Dorsolateral prefrontal cortex (tissue), 122 donors: ENCODE measurements at places on chromosomes 12 and 14. TPM values are rescaled to one million over a fixed set of nuclear protein-coding genes. Genes with fewer than 3 reads are reported as not detected.

Gene KRT7
- total RNA-seq: 1.4 TPM

Gene SPIC
- total RNA-seq: not detected

Gene ACSM4
- not detected for total RNA-seq

Gene PPM1H
- 46.7 TPM for total RNA-seq

Gene TESPA1
- total RNA-seq: 72.8 TPM

Gene BEGAIN
- 46.3 TPM for total RNA-seq

Gene PROX2
- total RNA-seq: not detected

Gene HRK
- total RNA-seq: 14.5 TPM

Gene FOXN4
- total RNA-seq: 0.22 TPM

Gene PMCH
- not detected for total RNA-seq

Gene CRIP1
- 23.5 TPM for total RNA-seq

Gene CTSG
- total RNA-seq: not detected

Gene LEMD3
- 34.1 TPM for total RNA-seq

Gene CYP27B1
- 0.79 TPM for total RNA-seq

Gene WIF1
- 47.8 TPM for total RNA-seq

Gene PRIMA1
- 18.9 TPM for total RNA-seq

Gene SYT1
- total RNA-seq: 864 TPM

Gene SMIM41
- not detected for total RNA-seq

Gene FOXG1
- total RNA-seq: 48.7 TPM

Gene CD27
- total RNA-seq: not detected

Gene SLC39A5
- total RNA-seq: 1.3 TPM

Gene DEPDC4
- 2.4 TPM for total RNA-seq

Gene IFNG-AS1
- 0.85 TPM for total RNA-seq

Gene AQP5
- 0.80 TPM for total RNA-seq

Gene CLEC4E
- total RNA-seq: 2.9 TPM

Gene LRRC43
- 8.7 TPM for total RNA-seq

Gene IL23A
- total RNA-seq: not detected

Gene ZNF605
- total RNA-seq: 44.2 TPM

Gene RD3L
- total RNA-seq: not detected

Gene SIX1
- 0.42 TPM for total RNA-seq

Gene TEX22
- 3.0 TPM for total RNA-seq

Gene C12orf75
- total RNA-seq: 5.1 TPM

Gene LMO3
- 243 TPM for total RNA-seq

Gene NDRG2
- 841 TPM for total RNA-seq

Gene GPRC5D
- not detected for total RNA-seq

Gene HOXC5
- not detected for total RNA-seq

Gene DMAC2L
- 26.6 TPM for total RNA-seq

Gene STX2
- total RNA-seq: 12.9 TPM

Gene ING4
- 58.4 TPM for total RNA-seq

Gene TTC7B
- total RNA-seq: 180 TPM

Gene RHEBL1
- 4.5 TPM for total RNA-seq

Gene CFAP251
- total RNA-seq: 3.9 TPM

Gene PLBD1
- total RNA-seq: 3.2 TPM

Gene KRT83
- total RNA-seq: 0.23 TPM

Gene RPS6KL1
- total RNA-seq: 59.2 TPM

Gene ITGB7
- total RNA-seq: 3.6 TPM

Gene AQP2
- total RNA-seq: not detected

Gene MUCL1
- 1.5 TPM for total RNA-seq

Gene PRB2
- not detected for total RNA-seq

Gene IGF1
- 2.8 TPM for total RNA-seq
